Stimulated activated CD8-positive, alpha-beta memory T cell treated with anti-CD3 and anti-CD28 coated beads, Interleukin-15, amount 100 ng/mL, for 24 hours (primary cell): ENCODE measurements at places on chromosomes 2 and 18.

- no peak for DNase-seq
Measured at GRCh38 chr2:109160714-109161440, 31.9 kb downstream of the SH3RF3 start.

DNA sequence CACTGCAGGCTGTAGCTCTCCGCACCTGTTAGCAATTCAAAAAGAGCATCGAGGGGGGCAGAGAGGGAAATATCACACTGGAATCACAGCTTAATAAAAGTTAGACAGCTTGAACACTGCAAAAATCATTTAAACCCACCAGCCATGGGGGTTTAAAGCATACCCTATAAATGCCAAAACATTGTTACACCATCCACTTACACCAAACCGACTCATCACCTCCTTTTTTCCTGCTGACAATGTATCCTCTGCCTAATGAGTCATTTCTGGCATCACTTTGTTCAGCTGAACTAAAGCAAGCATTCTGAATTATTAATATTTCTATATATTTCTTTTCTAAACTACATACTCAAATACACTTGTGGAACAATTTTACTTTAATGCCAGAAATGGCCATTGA lies 21.6 kb downstream of the MC4R start:
- no peak for DNase-seq

- DNase-seq = no peak
Measured at GRCh38 chr2:65032019-65032975, 23.9 kb upstream of the CEP68 start.

- no peak for DNase-seq
Measured at GRCh38 chr18:340044-340443, 72.2 kb upstream of the THOC1 start.

GRCh38 chr18:79804130-79804787 lies 6.5 kb downstream of the KCNG2 start:
- DNase-seq = no peak

GRCh38 chr2:160490733-160491685 lies 2.6 kb downstream of the RBMS1 start:
- DNase-seq = no peak

- no peak for DNase-seq
Measured at GRCh38 chr18:28153485-28154065, 23.4 kb downstream of the CDH2 start.

DNA sequence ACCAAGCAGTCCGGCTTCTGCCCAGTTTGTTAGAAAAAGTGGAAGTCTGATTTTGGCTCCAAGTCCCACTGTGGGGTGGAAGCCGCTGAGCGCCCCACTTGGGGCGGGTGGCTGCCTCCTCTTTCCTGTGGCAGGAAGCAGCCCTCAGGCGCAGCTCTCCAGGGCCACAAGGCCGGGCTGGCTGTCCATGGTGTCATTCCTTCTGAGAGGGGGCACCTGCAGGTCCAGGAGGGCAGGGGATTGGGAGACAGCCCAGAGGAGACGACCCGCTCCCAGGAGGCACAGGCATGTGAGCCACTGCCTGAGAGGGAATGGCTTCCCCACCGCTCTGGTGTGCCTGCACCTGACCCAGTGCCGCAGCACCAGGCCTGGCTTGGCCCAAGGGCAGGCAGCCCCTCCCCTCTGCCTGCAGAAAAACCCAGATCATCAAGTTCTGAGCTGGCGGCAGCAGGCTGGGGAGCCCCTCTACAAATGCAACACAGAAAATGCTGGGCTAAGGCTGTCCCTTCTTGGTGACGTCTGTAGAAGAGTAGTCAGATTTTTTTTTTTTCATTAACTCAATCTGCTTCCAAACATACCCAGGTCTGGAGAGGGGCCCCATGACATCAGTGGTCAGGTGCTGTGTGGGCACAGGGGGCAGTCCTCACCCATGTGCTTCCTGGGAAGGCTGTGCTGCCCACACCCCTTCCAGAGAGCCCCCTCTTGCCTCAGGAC lies 38.4 kb downstream of the HS6ST1 start:
- DNase-seq = no peak

- no peak for DNase-seq
Measured at GRCh38 chr2:159811232-159811631, 13.2 kb upstream of the CD302 start.

DNA sequence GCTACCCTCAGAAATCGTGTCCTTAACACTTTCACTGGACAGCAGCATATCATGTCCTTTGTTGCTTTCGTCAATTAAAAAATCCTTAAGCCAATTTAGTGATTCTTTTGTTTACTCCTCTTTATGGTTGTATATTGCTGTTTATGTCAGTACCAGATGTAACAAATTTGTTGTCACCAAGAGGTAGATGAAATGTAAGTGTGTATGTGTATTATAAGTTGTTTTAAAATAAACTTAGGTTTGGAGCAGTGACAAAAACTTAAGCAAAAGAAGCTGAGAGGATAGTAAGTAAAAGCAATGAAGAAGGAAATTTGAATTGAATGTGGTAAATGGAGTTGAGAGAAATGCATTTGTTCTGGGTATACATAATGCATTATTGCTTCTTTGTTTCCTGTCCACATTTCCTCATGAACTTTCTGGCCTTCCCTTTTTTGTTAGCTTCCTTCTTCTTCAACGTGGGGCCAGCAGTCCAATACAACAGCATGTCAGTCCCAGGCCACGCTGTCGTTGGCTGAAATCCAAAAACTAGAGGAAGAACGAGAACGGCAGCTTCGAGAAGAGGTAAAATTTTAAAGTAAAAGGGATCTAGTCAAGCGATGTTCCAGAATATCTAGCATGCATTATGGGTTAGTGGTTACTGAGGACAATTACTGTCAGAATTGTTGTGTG lies 30.5 kb upstream of the SNORC start:
- no peak for DNase-seq
